ENCODE measurements at places on chromosomes 13 and 19. TPM values are rescaled to one million over a fixed set of nuclear protein-coding genes. Genes with fewer than 3 reads are reported as not detected.
A peak's percentile ranks its signal among the peaks of the same experiment; 100 is the strongest.

GRCh38 chr13:65468628-65469027 is 1761.5 kb downstream of the PCDH9 start:
- no peak for ATAC-seq

DNA sequence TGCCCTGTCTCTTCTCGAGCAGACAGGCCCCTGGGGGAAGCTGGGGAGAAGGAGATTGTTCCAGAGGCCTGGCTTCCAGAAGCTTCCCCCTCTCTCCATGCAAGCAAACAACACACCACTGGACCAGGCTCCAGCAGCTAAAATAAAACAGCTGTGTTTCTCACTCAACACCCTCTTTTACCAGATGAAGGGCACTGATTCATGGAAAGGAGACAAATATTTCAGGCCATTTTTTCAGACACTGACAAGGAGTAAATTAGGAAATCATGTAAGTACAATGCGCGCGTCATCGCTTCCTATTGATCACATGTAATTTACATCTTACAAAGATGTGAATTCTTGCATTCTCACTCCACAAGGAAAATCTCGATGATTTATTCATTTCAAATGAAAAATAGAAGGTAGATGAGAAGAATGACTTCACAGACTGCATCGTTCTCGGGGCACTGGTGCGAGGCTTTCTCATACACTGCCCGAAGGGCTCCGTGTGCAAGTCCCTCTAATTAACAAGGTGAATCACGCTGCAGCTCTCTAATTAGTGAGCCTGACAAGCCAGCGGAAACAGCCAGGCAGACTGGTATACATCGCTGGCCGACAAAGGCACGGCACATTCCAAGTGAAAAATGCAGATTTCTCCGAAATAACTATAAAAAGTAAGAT is 153.6 kb downstream of the KCTD15 start:
- ATAC-seq: no peak

- no peak for ATAC-seq
Measured at GRCh38 chr13:75533861-75534260, 3.8 kb downstream of the COMMD6 start.

DNA sequence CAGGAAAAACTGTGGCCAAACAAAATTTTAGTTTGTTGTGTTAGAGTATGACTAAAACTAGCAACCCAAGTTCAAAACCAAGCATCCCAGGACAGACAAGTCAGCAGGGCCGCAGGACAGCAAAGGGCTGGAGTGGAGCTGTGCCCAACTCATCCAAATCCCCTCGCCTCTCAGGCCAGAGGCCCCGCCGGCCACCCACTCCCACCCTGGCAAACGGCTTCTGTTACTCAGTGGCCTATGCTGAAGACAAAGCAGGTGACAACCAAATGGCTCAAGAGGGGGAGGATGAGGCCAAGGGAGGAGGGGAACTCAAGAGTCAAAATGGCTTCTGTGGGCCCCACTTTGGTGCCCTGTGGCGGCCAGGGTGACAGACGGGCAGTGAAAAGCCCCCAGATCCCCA is 69.7 kb downstream of the SLC7A1 start:
- no peak for ATAC-seq

- ATAC-seq: no peak
Measured at GRCh38 chr19:643736-644135, 4.1 kb downstream of the FGF22 start.

DNA sequence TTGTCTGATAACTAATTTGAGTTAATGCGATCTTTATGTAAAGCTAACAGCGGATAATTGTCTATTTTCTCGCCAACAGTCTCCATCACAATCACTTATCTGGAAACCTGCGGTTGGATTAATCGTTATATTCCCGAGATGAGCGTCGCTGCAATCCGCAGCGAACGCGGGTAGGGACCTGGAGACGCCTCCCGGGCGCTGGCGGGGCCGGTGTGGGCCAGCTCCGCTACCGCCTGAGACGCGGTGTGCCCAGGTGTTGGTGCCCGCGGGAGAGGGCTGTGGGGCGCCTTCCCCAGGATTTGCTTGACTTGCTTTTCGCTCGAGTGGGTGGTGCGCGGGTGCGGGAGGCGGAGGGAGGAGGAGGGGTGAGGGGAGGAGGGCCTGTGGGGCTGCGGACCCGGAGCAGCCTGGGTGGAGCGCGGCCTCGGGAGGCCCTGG is 38.3 kb downstream of the SOX1 start:
- ATAC-seq: no peak

- no peak for ATAC-seq
Measured at GRCh38 chr13:82615043-82615442, 1267.2 kb downstream of the SLITRK1 start.

DNA sequence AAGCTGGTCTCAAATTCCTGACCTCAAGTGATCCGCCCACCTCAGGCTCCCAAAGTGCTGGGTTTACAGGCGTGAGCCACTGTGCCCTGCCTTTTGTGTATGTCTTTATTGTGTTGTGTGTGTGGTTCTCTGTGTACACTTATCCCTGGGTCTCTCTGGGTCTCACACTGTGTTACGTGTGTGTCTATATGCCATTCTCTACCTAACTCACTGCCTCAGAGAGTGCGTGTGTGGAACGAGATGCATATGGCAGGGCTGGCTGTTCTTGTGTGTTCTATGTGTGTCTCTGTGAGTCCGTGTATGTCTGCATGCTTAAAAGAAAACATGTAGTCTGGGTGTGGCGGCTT is 10.5 kb downstream of the FOXA3 start:
- no peak for ATAC-seq

- no peak for ATAC-seq
Measured at GRCh38 chr13:103437651-103438050, 371.4 kb upstream of the SLC10A2 start.

DNA sequence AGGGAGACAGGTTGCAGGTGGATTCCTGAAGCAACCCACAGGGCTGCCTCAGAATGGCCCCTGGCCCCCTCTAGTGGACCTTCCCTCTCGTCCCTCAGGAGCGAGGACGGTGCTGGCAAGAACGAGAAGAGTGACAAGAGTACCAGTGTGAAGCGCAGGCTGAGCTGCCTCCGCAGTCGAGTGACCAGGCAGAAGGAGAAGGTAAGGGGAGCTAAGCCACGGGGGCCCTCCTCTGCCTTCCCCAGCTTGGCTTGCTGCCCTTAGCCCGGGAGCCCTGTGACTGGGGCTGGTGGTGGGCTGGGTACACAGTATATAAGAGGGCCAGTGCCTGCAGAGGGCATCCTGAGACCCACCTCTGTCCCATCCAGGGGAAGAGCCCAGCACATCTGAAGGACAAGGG is 34.0 kb downstream of the ARHGEF18 start:
- no peak for ATAC-seq

GRCh38 chr19:3125900-3126524 is 9.8 kb upstream of the GNA15 start:
- ATAC-seq: peak; percentile 60

DNA sequence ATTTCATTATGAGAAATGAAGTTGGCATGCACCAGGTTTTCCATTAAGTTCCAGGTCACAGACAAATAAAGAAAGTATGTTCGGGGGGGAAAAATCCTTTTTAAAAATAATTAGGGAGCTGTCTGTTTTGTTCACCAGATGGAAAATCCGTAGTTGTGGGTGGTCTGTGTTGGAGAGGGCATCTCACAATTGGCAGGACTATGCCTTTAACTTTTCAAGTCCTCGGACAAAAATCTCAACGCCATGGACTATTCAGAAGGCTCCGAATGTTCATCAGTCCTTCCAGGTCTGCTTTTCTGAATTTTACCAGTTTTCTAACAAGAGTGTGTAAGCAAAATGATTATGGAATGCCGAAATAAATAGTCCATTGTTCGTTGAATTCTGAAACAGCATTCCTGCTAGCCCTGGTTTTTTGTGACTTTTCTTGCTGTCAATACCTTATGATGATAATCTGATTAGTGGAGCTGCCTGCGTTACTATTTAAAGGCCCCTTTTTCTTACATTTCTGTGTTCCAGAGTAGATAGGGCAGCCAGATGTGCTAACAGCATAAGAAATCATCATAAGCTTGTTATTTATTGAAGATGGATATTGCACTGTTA is 146.9 kb downstream of the TM9SF2 start:
- no peak for ATAC-seq

GRCh38 chr13:73935991-73936390 is 198.2 kb downstream of the KLF12 start:
- ATAC-seq: no peak

GRCh38 chr19:49666120-49666444 is 349 bp downstream of the BCL2L12 start:
- peak; percentile 2 for ATAC-seq

Gene PROZ
- not detected for total RNA-seq

Gene KCNJ14
- not detected for total RNA-seq

Gene LRFN3
- total RNA-seq: 7.7 TPM

Gene HSPB6
- total RNA-seq: 119 TPM

Gene KIR3DL2
- total RNA-seq: not detected

Gene KLF1
- not detected for total RNA-seq

Gene PRR22
- not detected for total RNA-seq

Gene TUBA3C
- not detected for total RNA-seq

Measured in gastroesophageal sphincter (tissue), 4 donors.